ENCODE measurements at places on chromosomes 4 and X.
A peak's percentile ranks its signal among the peaks of the same experiment; 100 is the strongest.

DNA sequence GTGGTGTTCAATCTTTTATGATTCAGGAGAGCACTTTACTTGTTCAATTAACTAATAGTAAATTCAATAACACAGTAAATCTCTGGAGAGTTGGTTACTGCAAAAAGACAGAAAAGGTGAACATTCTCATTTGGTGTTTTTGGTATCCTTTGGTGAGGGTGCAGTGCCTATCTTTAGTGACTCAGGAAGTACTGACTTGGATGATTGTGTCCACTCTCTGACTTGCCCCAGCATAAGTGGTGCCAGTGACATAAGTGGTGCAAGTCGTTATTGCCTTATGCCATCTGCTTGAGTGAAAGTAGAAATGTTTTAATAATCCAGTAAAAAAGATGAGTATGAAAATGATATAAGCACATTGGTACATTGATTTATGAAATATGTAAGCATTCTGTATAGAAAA, 27.0 kb downstream of the GUCY1B1 start:
- no peak for DNase-seq

GRCh38 chrX:16087076-16087475, 36.3 kb upstream of the GRPR start:
- DNase-seq = peak; percentile 14

DNA sequence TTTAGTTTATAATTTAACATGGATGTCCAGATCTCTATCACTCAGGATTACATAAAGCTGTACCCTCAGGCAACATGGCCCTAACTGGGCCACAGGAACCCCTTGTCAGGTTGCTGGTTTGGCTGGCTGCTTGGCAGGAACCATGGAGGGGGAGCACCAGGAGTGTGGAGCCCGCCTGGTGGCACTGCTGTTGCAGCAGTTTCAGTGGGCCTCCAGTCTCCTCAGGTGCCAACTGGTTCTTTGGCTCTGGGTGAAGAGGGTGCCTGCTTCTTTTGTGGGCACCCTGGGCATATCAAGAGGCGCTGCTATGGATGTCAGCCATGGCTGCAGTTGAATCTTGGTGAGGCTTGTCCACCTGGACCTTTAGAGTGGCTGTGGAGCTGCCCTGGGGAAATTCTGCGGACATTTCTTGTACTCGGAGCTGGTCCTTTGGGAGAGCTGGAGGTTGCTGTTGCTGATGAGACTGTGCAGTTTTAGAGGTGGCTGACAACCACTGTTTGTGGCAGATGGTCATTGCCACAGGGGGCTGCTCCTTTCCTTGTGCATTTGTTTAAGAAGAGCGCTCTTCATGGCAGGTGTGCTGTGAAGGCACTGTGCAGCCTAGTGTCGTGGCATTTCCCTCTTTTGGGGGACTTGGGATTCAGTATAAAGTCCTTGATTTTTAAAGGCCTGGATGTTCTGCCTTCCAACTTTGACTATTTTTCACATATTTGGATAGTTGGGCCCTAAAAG, 10.3 kb upstream of the SMIM14 start:
- DNase-seq = no peak

DNA sequence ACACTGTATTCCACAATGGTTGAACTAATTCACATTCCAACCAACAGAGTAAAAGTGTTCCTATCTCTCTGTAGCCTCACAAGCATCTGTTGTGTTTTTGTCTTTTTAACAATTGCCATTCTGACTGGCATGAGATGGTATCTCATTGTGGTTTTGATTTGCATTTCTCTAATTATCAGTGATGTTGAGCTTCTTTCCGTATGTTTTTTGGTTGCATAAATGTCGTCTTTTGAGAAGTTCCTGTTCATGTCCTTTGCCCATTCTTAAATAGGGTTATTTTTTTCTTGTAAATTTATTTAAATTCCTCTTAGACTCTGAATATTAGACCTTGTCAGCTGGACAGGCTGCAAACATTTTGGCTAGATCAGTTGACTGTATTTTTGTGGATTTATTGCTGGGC, 78.2 kb downstream of the VSIG4 start:
- no peak for DNase-seq

DNA sequence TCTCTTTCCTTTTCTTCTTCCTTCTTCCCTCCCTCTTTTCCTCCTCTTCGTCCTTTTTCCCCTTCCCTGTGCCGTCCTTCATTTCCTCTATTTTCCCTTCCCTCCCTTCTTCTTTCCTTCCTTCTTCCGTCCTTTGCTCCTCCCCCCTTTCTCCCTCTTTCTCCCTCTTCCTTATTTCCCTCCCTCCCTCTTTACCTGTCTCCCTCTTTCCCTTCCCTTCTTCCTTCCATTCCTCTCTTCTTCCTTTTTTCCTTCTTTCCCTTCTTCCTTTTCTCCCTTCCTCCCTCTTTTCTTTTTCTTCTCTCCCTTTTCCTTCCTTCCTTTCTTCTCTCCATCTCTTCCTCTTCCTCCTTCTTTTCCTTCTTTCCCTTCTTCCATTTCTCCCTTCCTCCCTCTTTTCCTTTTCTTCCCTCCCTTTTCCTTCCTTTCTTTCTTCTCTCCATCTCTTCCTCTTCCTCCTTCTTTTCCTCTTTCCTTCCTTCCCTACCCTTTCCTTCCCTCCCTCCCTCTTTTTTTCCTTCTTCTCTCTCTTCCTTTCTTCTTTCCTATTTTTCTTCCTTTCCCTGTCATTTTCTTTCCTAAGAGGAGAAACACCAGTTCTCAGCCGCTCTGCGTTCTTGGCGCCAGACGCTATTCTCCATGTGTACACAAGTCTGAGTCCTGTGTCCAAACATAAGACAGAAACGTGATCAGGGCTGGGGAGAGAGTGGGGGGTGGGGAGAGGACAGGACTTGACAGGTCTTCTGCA, 597.1 kb downstream of the MID1IP1 start:
- no peak for DNase-seq

DNA sequence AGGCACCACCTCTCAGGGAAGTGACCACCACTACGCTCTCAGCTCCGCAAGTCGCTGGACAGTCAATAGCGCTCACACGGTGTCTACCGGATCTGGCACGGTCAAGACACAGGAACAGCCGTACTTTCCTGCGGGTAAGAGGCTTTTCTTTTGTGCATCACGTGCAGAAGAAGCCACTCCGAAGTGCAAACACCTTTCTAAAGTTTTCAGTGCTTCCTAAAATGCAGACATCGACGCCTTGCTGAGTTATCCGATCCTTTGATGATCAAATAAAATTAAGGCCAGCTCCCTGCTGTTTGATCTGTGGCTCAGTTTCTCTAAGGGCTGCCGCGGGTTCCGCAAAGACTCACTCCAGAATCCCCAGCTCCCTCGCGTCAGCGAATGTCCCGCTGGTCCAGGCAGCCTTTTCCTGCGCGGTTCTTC, 71.8 kb downstream of the FBXO8 start:
- DNase-seq = no peak

GRCh38 chr4:187826725-187827124, 168.8 kb upstream of the ZFP42 start:
- no peak for DNase-seq

GRCh38 chr4:142043509-142043908, 407.1 kb downstream of the IL15 start:
- no peak for DNase-seq

DNA sequence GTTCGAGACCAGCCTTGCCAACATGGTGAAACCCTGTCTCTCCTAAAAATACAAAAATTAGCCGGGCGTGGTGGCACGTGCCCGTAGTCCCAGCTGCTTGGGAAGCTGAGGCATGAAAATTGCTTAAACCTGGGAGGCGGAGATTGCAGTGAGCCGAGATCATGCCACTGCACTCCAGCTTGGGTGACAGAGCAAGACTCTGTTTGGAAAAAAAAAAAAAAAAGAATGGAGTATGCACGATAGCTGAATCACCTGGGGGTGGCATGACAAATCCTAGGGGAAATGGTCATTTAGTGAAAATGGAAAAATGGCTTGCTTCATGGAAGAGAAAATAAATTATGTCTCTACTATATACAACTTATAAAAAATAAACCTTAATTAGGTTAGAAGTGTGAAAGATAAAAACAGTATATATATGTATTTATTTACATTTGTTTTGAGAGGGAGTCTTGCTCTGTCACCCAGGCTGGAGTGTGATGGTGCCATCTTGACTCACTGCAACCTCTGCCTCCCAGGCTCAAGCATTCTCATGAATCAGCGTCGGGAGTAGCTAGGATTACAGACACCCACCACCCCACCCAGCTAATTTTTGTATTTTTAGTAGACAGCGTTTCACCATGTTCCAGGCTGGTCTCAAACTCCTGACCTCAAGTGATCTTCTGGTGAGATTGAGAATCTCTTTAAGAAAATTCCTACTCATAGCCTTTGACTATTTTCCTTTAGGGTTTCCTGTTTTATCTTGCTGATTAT, 19.3 kb upstream of the ING2 start:
- DNase-seq = no peak

- no peak for DNase-seq
Measured at GRCh38 chrX:13180807-13181206, 136.4 kb upstream of the FAM9C start.

- DNase-seq = no peak
Measured at GRCh38 chr4:47427935-47428334, 35.6 kb downstream of the COMMD8 start.

- DNase-seq = no peak
Measured at GRCh38 chrX:723781-724180, 93.2 kb downstream of the SHOX start.

- no peak for DNase-seq
Measured at GRCh38 chr4:169385376-169385775, 114.6 kb upstream of the SH3RF1 start.

DNA sequence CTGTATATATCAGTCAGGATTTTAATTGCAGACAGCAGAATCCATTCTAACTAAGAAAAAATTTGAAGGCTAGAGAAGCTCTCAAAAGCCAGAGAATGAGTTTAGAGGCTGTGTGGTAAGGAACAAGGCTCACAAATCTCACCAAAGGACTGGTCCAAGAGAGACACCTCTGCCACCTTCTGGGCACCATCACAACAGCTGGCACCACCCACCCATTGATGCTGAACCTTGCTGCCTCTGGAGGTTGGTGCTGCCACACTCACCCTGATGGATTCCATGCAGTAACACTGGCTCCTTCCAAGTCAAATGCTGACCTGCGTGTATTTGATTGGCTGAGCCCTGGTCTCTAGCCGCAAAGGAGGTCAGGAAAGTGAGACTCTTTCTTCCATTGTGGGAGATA, 100.8 kb downstream of the BEND2 start:
- no peak for DNase-seq

DNA sequence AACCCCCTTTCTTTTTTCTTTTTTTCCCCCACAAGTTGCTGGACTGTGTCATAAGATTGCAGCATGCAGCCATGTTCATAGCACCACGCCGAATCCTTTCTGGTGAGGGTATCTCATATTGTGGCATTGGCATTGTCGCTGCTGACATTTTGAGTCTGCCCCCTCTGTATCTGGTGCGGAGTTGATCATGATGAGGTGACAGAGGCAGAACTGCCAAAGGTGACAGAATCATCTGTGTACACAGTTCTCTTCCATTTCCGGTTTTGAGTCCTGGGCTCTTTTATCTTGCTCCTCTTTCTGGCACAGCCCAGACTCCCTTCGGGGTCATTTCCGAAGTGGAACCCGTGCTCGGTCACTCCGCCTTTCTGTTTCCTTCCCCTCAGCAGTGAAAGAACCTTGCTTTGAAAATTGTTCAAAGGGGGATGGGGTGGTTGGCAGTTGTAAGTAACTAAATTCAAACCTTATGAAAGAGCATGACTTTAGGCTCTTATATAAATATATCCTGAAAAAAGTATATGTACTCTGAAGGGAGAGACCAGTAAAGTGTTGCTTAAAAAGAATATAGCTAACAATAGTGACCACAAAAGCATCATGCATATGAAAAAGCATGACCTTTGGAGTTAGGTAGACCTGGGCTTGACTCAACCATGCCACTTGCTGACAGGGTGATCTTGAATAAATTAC, 55.0 kb upstream of the BMP2K start:
- DNase-seq = peak; percentile 37

DNA sequence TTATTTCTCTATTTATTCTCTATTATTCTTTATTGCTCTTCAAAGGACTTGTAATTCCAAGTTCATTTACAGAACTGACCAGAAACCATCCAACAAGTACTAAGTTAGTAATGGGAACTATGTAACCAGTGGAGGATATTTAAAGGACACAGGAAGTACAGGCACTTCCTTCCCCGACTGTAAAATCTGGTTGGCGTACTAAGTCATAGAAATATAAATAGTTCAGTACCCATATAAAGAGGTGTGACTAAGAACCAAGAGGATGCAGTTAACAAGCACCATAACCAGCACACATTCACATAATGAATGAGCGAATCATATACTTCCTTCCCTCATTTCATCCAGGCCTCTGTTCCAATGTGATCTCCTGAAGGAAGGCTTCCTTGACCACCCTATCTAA, 3.6 kb upstream of the EIF4E start:
- DNase-seq = no peak

DNA sequence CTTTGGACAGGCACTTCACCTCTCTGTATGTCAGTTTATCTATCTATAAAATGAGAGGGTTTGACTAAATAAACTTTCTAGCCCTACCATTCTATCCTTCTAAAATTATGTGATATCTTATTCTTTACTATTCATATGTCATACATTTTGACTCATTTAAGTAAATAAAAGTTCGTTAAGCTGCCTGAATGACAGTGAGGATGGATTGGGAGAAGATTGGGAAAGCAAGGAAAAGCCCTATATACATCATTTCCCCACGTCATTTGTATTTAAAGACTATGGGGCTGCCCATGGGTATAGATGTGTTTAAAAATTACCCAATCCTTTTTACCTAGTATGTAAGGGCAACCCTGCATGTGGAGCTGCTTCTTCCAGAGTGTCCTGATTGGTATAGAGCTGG, 5.3 kb downstream of the SLC16A2 start:
- DNase-seq = no peak

GRCh38 chr4:57214654-57215411, 104.6 kb upstream of the IGFBP7 start:
- no peak for DNase-seq

- DNase-seq = no peak
Measured at GRCh38 chr4:109886303-109886702, 26.4 kb upstream of the EGF start.

DNA sequence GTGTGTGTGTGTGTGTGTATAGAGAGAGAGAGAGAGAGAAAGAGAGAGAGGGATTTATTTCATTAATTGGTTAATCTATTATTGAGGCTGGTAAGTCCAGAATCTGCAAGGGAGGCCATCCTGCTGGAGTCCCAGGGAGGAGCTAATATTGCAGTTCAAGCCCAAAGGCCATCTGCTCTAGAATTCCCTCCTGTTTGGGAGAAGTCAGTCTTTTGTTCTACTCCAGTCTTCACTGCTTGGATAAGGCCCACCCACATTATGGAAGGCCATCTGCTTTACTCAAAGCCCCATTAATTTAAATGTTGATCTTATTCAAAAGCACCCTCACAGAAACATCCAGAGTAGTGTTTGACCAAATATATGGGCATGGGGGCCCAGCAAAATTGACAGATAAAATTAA, 317.5 kb upstream of the RASGEF1B start:
- no peak for DNase-seq

DNA sequence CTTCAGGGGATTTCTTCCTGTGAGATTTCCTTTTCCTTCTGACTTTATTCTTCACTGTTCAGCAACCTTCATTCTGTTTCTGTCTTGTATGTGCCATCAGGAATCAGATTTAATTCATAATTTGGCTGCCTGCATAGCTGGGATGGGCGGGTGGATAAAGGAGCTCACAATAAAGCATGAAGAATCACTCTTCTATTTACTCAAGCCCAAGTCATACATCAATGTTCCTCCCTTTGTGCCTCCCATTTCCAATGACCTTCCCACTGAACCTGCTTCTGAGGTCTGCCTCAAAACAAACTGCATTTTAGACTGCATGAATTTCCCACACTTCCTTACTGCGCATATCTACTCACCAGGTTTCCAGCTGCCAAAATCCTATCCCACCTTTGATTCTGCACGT, 14.0 kb downstream of the PDGFC start:
- DNase-seq = no peak

- no peak for DNase-seq
Measured at GRCh38 chr4:16814361-16814760, 84.1 kb downstream of the LDB2 start.
